Posterior vena cava (tissue), 2 donors: ENCODE measurements at places on chromosomes 1 and 21.

- DNase-seq: no peak
Observed at GRCh38 chr1:176790786-176791185, 327.8 kb downstream of the PAPPA2 start.

- no peak for DNase-seq
Observed at GRCh38 chr1:13677896-13678295, 22.1 kb upstream of the PRDM2 start.

DNA sequence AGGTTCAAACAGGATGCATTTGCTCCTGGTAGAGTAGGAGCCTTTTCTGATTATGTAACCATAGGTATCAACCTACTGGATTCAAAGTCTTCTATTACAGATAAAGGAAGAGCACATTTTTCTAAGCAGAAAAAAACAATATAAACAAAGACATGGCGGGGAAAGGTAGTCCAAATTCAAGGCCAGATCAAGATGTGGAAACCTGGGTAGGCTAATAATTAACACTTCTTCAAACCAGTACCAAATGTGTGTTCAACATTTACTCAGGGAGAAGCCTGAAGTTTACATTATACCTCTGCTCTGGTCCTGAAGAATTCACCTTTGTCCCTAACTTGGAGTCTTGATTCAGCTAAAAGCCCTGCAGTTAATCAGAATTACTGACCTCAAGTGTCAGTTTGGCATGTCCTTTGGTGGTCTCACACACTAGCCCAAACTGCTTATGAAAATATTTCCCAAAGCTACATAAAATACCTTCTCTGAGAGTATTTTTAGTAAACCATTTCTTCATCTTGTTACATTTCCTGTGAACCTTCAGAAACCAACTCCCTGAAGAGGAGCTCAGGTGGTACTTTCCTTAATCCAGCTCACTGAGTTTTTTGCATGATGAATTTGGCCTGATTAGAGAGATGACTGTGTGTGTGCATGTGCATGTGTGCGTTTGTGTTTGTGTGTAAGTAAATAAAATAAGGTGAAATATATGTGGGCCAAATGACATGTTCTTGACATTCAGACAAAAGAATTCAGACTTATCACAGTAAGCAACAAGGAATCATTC, 70.2 kb downstream of the TOR3A start:
- no peak for DNase-seq

- no peak for DNase-seq
Observed at GRCh38 chr1:32372149-32372756, 9.9 kb downstream of the TSSK3 start.

GRCh38 chr1:22275626-22276395, 132.9 kb upstream of the WNT4 start:
- peak; percentile 79 for DNase-seq

- DNase-seq: no peak
Observed at GRCh38 chr1:30423570-30423969, 299.8 kb downstream of the MATN1 start.

DNA sequence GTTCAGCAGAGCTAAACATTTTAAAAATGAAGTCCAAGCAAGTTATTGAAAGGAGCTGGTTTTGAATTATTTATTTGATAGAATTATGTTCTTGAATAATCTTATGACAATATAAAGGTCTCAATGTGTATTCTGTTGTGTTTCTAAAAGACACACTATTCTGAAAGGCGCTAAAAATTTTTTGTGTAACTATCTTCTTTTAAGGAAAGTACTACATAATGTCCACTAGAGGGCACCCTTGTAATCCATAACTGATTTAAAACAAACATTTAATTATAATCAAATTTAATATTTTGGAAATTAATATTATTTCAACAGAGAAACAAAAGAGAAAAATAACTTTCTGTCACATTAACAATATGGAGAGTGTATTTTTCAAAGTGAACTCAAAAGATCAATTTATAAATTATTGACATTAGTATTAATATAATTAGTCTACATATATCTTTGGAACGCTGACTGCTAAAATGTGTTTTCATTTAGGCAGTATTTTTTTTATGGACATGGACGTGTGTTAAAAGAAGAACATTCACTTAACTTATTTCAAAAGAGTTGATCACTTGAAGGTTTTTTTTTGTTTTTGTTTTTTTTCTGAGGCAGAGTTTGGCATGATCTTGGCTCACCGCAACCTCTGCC, 248.4 kb downstream of the DENND1B start:
- DNase-seq: no peak

DNA sequence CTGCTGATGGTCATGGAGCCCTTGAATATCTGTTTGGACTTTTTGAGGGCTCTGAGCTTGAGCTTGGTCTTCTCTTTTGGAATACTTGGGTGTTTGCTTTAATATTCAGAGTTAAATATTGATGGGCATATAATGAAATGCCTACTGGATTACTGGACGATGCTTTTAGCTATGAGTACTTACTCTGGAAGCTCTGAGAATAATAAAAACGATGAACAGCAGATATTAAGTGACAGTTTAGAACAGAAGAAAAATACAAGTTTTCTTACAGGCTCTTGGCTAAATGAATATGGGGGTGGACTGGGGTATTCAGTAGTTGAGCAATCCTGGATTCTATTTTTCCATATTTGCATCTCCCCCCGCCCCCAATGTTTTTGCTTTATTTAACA, 20.7 kb downstream of the GALNT2 start:
- DNase-seq: no peak

- DNase-seq: no peak
Observed at GRCh38 chr1:44029260-44029910, 1.9 kb downstream of the SLC6A9 start.

DNA sequence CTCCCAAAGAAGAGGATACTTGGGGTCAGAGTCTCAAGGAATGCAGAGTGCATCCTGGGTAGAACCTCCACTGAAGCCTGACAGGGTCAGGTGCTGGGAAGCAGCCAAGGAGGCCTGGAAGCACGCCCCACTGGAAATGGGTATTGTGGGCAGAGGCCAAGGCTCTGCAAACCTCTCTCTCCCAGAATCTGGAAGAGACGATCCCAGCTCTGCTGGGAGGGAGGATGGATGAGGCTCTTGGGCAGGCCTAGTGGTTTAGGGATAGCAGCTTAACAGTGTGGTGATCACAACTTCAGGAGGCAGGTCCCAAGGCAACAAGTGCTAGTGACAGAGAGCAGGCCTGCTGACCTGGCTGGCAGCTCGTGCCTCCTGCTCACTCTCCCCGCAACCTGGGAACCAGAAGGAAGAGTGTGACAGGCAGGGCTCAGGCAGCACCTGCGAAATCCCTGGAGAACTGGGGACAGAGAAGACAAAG, 641.0 kb downstream of the PLPP3 start:
- DNase-seq: no peak

- DNase-seq: no peak
Observed at GRCh38 chr1:21884456-21885235, 52.5 kb downstream of the HSPG2 start.

DNA sequence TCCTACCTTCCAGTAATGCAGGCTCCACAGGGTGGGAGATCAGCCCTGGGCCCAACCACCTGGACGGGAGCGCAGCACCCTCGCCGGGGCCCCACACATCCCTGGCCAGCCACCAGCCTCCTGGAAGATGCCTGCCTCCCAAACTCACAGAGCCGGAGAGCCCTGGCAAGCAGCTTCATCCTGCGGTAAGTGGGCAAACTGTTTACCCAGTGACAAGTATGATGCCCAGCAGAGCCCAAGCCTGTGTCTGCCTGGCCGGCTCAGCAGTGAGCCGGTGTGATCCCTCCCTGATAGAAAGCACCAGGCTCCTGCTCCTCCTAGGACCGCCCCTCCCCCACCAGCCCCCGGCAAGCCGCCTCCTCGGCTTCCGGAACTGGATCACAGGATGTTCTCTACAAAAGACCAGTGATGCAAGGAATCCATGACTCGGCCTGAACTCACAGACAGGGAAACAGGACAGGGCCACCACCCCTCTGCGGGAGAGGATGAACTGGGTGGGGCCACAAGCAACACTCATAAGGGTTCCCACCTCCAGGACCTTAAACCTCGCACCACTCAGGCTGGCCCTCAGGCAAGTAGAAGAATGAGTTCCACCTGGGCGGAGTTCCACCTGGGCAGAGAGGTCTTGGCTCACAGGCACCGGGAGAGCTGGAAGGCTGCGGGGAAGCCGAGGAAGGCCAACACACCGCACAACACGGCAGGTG, 7.9 kb downstream of the ACOT7 start:
- DNase-seq: no peak

- DNase-seq: no peak
Observed at GRCh38 chr1:87274851-87275250, 53.8 kb upstream of the LMO4 start.

DNA sequence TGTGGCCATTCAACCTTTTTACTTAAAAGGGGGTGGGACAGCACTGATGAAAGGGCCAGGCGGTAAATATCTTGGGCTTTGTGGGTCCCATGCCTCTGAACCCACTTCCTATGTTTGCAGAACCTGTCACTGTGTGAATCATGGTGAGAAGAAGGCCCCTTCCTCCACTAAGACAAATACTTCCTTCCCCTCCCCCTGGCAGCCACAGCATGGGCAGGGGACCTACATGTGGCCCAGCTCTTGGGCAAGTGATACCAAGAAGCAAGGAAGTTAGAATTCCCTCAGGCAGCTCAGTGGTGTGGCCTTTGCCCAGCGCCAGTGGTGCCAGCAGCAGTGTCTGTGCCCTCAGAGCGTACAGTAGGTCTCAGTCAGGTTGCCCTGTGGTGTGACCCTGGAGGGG, 168.6 kb downstream of the TRIM33 start:
- DNase-seq: no peak

- DNase-seq: no peak
Observed at GRCh38 chr21:46604329-46604974, 430 bp downstream of the S100B start.

DNA sequence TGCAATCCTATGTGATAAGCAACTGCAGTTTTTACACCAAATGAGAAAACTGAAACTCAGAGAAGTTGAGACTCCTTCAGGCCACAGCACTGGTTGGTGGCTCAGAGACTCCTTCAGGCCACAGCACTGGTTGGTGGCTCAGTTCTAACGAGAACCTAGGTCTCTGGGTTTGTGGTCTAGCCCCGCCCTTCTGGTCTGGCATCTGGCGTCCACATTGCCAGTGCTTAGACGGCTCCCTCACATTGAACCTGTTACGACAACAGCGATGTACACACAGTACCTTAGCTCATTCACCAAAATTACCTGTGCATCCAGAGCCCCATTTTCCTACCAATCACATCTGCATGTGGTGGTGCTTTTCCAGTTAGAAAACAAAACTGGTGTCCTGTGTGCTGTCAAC, 66.1 kb downstream of the NID1 start:
- DNase-seq: no peak

DNA sequence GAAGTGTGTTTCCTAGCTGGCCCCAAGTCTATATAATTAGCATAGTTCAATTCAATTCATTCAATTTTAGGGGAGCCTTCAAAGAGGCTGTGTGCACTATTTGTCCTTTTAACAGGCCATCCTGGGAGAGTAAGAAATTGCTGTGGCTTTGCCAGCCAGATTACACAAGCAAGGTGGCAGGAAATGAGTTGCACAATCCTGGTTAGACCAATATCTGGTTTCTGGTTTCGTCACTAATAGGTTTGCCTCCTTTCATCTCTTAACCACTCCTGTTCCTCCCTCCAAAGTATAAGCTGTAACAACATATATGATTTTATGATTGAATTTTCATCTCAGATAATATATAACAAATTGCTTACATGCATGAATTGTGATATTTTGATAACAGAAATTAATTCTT, 84.1 kb upstream of the NEGR1 start:
- DNase-seq: no peak

DNA sequence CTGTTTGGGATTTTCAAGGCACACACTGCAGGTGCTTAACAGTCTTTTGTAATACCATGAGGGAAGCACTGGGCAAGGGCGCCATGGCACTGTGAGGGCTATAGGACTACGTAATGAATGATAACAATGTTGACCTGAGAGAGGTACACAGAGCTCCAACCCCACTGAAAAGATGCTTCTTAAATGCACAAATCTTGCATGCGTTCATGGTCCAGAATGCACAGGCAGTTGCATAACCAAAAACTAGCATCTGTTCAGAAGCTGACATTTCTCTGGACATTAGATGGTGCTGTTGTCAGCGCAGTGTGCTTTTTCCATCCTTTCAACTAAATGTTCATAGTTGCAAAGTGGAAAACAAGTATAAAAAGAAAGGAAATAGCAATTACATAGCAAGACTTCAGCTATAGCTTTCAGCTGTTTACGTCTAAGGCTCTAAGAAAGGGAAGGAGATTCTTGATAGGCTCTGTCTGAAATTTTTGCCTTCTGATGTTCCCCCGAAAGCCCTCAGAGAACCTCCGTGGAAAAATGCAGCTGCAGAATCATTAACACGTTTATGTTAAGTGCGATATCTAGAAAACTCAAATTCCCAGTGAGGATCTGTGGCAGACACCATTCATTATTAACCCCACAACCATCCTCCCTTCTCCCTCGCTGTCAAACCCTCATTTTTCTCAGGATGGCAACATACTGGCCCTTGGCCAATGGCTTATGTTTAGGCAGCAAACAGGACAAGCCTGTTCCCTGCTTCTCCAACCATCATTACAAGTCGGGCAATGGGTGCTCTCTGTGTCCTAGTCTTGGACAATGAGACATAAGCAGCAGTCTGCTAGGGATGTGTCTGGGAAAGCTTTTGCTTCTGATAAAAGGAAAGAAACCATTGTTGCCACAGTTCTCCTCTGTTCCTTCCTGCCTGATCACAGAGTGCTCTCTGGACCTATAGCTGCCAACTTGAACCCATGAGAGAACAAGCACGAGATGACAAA, 8.2 kb upstream of the TARBP1 start:
- no peak for DNase-seq

DNA sequence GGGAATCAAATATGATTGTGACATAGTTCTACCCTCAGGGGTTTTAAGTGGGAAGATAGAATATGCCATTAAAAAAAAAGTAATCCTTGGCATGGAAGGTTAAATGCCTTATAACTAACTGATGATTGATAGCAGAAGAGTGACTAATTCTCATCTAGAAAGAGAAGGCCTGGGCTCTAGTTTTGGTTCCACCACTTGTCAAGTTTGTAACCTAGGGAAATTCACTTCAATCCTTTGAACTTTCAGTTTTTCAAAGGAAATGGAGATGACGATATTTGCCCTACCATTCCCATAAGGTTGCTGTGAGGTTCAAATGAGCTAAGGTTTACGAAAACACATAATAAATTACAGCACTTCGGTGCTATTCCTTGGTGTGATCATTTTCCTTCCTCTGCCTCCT, 88.5 kb downstream of the GPR88 start:
- DNase-seq: no peak

DNA sequence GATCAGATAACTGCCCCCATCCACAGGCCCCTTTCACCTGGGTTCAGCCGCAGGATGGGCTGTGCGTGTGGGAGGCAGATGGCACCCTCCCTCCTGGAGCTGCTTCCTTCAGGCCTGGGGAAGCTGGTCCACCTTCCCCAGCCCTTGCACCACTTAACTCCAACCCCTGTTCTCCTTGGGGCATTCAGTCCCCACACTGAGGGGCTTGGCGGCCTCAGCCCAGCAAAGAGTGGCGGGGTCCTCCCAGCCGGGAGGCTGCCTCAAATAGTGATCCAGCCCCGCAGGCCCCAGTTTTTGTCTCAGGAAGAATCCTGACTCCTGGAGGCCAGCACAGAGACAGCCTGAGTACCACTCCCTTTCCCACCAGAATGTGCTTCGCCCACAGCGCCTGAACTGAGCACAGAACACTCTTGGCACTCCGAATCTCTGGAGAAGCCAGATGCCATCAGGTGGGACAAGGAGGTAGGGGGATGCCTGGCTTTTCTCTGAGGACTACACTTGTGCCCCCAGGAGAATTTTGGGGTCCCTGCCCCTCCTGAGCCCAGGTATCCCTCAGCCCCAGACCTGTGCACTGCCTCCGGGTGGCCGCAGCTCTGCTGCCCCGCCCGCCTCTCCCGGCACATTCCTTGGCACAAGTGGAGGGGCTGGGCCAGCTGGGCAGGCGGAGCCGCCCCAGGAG, 936 bp downstream of the PAQR6 start:
- DNase-seq: peak; percentile 86

- DNase-seq: no peak
Observed at GRCh38 chr21:34606621-34607020, 8.3 kb downstream of the RCAN1 start.
